Lower lobe of right lung (tissue), 2 donors: ENCODE measurements at places on chromosomes 11 and 22. TPM values are rescaled to one million over a fixed set of nuclear protein-coding genes. Genes with fewer than 3 reads are reported as not detected.
A peak's percentile ranks its signal among the peaks of the same experiment; 100 is the strongest.

SYT8 gene
- 18.5 TPM for total RNA-seq

DNA sequence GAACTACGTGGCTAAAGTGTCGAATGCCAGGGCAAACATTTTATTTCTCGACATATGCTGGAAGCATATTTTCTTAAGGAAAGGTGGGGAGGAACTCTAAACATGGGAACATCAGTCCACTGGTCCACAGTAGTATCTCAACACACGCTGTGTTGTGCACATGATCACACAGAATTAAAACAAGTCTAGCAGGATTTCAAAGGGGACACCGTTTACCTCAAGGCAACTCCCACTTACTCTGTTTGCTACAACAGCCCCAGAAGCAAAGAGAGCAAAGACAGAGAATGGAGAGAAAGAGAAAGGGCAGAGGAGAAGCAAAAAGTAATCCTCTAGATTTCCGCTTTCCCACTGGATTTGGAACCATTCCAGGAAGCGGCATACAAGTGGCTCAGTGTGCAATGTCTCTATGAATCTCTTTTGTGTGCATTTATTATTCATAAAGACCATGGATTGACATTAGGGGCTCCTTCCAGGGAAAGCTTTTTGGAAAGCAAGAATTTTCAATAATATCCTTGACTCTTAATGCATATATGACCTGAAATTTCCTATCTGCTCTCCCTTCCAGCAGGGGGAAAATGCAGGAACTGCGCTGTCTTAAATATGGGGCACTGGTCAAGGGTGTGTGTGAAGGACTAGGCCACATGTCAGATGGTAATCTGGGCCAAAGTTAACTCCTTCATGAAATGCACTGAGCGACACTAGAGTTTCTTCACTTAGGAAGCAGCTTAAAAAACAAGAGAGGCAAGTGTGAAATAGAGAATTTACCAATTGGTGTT lies 34.8 kb upstream of the CCDC34 start:
- no peak overlapping the region for H3K4me3 ChIP-seq
- DNase-seq: no peak
- H3K27me3 ChIP-seq: no peaks in the 10 kb centered on the region
- no peak overlapping the region for H3K27ac ChIP-seq
- peaks cover 8% of the 10 kb centered on the region for H3K4me1 ChIP-seq

DNA sequence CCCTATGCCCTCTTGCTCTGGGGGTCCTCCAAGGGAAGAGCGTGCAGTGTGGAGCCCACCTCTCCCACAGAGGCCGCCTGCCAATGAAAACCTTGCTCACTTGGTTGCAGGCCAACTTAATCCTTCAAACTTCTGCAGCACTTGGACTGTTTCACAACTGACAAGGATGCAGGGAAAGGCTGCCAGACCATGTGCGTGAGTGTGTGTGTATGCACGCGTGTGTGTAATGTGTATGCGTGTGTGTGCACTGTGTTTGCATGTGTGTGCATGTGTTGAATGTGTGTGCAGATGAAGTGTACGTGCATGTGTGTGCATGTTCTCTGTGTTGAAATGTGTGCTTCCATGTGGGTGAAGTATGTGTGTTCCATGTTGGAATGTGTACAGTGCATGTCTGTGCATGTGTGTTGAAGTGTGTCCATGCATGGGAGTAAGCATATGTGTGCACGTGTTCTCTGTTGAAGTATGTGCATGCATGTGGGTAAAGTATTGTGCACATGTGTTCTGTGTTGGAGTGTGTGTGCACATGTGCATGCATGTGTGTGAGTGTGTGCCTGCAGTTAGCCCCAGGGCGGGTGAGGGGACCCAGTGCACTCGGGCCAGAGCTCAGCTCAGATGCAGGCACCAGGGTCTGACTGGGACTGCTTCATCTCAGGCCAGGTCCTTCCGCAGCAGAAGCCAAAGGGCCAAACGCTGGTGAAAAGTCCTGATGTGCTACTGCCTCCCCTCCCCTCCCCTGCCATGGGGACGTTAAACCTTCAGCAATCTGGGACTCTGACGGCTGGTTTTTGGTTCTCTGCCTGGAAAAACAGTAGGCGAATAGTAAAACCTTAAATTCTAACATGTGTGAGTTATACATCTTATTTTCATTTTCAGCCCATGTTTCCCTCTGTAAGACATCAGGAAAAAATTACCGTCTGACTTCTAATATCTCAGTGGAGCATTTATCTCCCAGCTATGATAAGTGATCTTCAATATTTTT lies 72.0 kb downstream of the FLI1 start:
- no peak overlapping the region for H3K27ac ChIP-seq
- peaks cover 96% of the 10 kb centered on the region for H3K36me3 ChIP-seq
- no peak overlapping the region for H3K4me3 ChIP-seq
- DNase-seq: no peak
- H3K4me1 ChIP-seq: peaks cover 8% of the 10 kb centered on the region
- no peaks in the 10 kb centered on the region for H3K27me3 ChIP-seq

GRCh38 chr11:35045236-35045820 lies 93.6 kb upstream of the CD44 start:
- H3K27ac ChIP-seq: peak overlapping the region; percentile 37
- H3K4me3 ChIP-seq: no peak overlapping the region

DNA sequence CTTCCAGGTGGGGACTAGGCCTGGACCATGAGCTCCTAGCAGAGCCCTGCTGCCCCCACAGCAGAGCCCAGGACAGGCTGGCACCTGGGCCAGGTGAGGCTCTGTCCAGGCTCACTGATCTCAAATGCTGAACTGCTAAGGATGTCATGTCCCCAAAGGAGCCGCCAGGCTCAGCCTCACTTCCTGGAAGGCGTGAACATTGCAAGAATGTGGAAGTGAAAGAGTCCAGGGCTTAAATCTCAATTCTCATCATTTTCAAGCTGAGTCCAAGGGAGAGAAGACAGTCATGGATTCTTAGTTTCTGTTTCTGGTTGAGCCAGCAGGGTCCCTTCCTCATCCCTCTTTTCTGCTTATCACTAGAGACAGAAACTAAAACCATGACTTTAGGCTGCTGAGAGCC lies 5.0 kb downstream of the ASCL2 start:
- peaks cover 27% of the 10 kb centered on the region for H3K27me3 ChIP-seq
- no peak overlapping the region for H3K4me3 ChIP-seq
- H3K36me3 ChIP-seq: no peaks in the 10 kb centered on the region
- peaks cover 24% of the 10 kb centered on the region for H3K4me1 ChIP-seq

OR52N4 gene
- not detected for total RNA-seq
